Thymus (tissue), 14 donors: ENCODE measurements at places on chromosomes 12 and 14.

DNA sequence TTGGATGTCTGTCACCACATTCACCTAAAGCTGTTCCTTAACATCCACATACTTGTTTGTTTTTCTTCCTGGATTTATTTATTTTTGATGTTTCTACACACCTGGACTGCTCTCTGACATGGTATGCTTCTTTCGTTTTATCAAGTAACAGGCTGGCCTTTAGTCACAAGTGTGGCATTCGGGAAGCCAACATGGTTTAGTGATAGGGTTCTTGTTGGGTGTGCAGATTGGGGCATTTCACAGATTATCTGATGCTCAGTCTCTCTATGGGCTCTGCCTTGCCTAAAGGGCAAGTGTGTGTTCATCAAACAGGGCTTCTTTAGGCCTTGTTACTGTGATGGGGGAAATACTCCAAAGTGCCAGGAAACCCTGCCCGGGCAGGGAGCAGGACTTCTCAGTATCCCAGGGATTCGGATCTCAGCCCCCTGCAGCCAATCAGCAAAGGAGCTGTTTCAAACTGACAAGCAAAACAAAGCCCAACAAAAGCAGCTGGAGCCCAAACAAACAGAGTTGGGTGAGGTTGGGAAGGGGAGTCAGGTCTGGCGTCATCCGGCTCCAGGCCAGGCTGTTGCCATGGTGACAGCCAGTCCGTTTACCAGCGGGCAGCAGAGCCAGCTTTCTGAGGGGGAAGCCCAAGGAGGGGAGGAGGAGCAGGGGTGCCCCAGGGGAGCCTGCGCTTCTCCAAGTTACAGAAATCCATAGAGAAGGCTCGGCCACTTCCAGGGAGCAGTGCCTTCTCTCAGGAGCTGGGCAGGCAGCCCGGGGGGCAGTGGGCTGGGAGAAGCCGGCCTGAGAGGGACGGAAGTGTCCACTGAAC lies 31.9 kb downstream of the FOS start:
- DNase-seq: no peak

GRCh38 chr14:54854181-54854580 lies 48.4 kb downstream of the GCH1 start:
- DNase-seq: no peak

- DNase-seq: peak; percentile 70
These were observed 28.4 kb upstream of the MON2 start for GRCh38 chr12:62438098-62438692.

- no peak for DNase-seq
These were observed 45.0 kb upstream of the P2RX7 start for GRCh38 chr12:121087467-121088194.

GRCh38 chr14:34782031-34782430 lies 67.6 kb upstream of the CFL2 start:
- DNase-seq: no peak

DNA sequence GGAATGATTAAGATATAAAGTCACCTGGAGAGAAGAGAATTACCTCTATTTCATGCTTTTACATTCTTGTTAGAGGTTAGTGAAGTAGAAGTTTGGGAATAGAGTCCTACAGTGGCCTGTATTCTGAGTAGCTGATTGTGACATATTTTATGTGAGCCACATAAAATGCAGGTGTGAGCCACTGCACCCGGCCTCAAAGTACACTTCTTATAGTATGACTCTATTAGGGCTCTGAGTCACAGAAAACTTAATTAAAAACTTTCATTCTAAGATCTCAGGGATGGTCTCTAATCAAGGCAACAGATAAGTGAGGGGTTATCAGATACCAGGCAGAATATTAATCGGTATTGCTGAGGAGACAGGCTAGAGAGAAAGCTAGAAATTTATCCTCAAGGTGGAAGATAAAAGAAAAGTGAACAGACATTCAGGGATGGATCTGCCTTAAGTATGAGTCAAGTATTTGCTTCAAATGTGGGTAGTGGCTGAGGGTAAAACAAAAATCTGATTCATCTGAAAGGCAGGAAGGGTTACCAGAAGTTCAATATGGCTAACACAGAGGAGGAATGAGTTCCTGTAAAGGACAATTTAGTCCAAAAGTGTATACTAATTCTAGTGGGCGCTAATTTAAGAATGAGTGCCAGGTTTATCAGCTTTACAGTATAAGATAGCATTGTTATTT lies 5.5 kb upstream of the G2E3 start:
- no peak for DNase-seq

DNA sequence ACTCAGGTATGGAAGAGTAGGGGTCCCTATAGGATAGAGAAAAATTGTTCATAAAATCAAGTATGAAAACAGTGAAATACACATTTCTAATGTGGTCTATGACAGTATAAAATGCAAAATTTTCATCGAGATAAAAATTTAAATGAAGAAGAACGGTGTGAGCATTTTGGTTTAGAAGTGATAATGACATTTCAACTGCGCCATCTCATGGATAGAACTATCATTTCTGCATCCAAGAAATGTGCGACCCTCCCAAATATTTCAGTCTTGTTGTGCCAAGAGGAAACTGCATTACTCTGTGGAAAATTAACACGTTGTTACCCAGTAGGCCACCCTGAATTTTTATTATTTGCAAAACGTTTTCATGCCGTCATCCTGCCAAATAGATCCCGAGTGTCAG lies 108.8 kb downstream of the CRACR2A start:
- DNase-seq: no peak

DNA sequence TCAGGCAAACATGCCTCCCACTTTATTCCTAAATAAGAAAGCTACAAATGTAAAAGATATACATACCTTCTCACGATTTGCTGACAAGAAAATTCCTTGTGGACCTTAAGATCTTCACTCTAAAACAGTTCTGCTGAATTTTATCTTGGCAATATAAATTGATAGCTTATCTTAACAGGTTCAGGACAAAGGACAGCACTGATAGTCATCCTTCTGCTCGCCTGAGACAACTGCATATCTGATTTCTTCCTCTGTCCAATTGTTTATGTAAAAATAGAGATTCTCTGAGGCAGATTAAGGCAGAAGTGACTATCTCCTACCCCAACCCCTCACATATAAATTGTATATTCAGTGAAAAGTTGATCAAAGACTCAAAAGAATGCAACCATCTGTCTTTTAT lies 44.9 kb downstream of the CAPZA3 start:
- no peak for DNase-seq

GRCh38 chr12:122067966-122068365 lies 10.6 kb upstream of the MLXIP start:
- peak; percentile 57 for DNase-seq

DNA sequence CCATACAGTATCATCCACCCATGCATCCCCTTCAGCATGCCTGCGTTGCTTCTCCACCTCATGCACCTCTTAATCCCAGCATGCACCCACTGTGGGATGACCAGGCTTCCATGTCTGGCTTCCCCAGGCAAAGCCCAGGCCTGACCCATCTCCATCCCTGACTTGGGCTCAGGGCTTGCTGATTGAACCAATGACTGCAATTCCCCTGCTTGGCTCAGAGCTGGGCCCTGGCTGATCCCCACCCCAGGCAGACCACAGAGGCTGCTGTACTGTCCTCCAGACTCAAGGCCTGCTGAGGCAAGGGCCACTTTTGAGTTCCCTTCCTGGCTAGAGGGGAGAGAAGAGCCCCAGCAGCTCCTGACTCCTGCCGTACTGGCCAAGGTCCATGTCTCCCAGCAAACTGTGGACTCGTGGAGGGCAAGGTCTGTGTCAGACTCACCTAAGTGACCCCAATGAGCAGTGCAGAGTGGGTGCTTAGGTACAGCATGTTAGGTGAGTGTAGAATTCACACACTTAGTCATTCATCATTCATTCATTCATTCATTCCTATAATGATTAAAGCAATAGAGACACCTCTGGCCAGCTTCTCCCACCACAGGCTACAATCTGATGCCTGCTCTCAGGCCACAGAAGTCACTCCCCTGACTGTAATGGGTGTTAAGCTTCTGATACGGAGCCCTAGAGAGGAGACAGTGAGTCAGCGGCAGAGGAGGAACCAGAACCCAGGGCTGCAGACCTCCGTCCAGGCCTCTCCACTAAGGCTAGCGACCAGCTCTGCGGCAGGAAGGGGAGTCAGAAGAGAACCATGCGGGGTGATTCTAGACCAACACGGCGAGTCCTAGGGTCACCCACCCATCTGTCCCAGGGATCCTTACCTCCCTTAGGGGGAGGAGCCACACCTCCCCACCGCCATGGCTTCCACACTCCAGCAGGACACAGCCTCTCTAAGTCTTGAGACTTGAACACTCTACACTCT lies 2.9 kb downstream of the BEGAIN start:
- DNase-seq: no peak

DNA sequence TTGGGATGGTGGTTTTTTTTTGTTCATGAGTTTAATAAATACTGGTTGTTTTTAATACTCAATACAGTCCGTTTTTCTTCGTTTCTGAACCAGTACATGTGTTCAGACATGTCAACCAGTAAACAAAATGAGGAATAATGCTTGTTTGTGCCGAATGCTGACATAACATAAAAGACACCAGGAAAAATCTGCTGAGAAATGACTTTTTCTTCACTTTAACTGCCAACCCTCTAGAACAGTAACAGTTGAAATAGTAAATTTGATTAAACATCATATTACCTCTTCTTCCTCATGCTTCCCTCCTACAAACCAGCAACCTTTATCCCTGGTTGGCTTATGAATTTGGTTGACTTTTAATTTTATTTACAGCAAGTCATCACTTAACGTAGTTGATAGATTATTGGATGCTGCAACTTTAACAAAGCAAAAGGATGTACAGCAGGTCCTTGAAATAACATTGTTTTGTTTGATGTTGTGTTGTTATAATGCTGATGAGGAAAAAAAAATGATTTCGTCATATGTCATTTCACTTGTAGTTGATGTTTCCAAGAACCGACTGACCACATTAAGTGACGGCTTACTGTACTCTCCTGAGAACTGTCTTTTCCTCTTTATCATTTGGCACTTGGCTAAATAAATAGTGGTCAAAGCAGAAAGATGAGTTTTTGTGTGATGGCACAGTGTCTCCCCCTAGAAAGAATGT lies 340.5 kb downstream of the TMTC2 start:
- DNase-seq: no peak

GRCh38 chr12:94625531-94625930 lies 24.8 kb downstream of the TMCC3 start:
- no peak for DNase-seq

DNA sequence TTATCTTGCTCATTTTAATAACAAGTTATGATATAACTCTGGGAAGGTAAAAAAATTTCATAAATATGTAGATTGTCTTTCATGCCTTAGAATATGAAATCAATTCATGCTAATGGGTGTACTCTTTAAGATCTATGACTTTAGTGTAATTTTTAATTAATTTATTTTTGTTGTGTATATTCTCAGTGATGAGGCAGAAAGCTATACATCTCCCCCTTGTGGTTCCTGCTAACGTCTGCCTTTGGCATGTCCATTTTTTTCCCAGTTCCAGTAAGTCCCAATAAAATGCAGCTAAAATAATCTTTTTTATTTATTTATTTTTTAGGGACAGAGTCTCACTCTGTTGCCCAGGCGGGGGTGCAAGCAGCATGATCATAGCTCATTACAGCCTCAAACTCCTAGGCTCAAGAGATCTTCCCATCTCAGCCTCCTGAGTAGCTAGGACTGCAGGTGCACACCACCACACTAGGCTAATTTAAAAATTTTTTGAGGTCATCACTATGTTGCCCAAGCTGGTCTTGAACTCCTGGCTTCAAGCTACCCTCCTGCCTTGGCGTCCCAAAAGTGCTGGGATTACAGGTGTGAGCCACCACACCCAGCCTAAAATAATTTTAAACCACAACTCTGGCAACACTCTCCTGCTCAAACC lies 3.3 kb upstream of the CHURC1 start:
- no peak for DNase-seq

- no peak for DNase-seq
These were observed 77.6 kb downstream of the SINHCAF start for GRCh38 chr12:31248337-31248736.

- no peak for DNase-seq
These were observed 43.9 kb downstream of the DICER1 start for GRCh38 chr14:95113476-95113875.

- DNase-seq: no peak
These were observed 22.8 kb downstream of the APOBEC1 start for GRCh38 chr12:7642876-7643309.

DNA sequence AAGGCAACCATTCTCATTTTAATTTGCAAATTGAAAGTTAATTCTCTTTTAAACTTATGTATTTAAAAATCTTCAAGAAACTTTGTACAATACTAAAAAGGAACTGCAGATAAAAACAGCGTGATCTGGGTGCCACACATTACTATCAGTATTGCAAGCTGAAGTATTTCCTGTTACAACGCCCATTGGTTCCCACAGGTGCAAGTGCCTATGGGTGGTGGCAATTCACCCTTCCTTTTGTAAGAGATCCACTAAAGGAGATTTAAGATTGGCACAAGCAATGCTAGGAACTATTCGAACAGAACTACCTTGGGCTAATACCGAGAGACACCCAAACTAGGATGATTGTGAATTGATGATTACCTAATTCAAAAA lies 13.2 kb downstream of the TAOK3 start:
- no peak for DNase-seq

DNA sequence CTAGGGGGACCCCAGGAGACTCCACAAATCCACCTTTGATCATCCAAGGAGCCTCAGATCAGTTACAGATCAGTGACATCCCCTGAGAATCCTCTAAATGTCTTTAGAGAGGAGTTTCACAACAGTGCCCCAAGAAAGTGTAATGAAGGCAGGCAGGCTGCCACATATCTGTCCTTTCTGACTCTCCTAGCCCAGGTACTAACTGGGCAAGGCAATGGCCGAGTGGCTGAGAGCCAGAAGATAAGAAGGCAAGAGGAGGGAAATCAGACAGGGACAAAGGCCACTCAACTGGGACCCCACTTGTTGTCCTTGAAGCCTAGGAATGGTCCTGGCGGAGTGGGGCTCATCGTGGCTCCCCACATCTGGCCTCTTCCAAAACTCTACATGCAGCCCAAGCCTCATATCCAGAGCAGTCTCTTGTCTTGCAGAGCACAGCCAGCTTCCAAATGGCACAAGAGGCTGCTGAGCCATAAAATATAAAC lies 11.6 kb downstream of the ACTN1 start:
- DNase-seq: no peak

DNA sequence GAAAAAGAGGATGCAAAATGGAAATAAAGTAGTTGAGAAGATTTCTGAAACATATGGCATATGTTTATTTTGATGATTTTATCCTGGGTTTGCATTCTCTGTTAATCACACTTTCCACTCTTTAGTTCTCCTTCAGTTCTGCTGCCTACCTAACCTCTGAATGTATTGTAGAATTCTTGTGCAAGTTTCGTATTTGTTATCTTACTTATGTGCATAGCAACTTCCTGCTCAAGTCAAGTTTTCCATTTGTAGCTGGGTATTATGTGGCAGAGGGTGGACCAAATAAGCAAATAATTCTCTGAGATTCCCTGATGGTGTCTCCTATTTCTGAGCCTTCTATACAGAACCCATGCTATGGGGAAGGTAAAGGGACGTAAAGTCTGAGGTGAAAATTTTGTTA lies 381.6 kb downstream of the FOXG1 start:
- no peak for DNase-seq

DNA sequence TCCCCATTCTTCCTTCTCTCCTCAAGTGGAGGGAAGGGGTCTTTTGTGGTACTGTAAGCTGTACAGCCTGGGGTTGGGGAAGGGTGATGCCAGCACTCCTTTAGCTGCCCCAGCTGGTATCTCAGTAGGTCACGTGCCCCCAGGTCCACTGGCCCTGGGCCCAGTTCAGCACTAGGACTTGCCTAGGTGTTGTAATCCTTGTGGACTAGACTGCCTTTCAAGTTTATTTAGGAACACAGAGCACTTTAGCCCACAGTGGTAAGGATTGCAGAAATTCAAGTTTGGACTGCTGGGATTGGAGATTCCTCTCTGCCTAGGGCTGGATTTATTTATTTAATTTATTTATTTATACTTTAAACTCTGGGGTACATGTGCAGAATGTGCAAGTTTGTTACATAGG lies 569.6 kb downstream of the AACS start:
- no peak for DNase-seq

- DNase-seq: no peak
These were observed 10.4 kb upstream of the TMEM263 start for GRCh38 chr12:106945261-106945851.
